NCI-H774 (cell line): ENCODE measurements at places on chromosomes 6 and 20.

- DNase-seq = no peak
Measured at GRCh38 chr6:163427498-163428254, 13.2 kb downstream of the QKI start.

GRCh38 chr20:24490598-24490997 is 21.2 kb downstream of the SYNDIG1 start:
- DNase-seq = no peak

DNA sequence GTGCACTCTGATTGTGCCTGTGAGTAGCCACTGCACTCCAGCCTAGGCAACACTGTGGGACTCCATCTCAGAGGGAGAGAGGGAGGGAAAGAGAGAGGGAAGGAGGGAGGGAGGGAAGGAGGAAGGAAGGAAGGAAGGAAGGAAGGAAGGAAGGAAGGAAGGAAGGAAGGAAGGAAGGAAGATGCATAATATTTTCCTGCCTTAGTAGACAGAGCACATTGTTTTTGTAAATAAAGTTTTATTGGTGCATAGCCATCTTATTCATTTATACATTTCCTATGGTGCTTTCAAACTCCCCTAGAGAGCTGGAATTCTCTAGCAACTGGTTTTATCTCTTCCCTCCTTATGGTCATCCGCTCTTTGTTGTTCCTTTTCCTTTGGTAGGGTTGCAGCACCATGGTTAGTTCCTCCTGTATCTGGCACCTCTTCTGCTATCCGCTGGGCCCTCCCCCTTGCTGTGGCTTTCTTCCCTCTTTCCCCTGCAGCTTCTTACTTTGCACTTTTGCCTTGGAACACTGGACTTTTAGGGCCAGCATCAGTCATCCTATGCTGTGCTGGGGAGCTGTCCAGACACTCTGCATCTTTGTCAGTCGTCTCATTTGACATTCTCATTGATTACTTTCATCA is 20.2 kb downstream of the GPR6 start:
- no peak for DNase-seq

- no peak for DNase-seq
Measured at GRCh38 chr6:106194949-106195921, 109.1 kb downstream of the PRDM1 start.

- DNase-seq = no peak
Measured at GRCh38 chr6:14271789-14272736, 154.5 kb downstream of the CD83 start.

DNA sequence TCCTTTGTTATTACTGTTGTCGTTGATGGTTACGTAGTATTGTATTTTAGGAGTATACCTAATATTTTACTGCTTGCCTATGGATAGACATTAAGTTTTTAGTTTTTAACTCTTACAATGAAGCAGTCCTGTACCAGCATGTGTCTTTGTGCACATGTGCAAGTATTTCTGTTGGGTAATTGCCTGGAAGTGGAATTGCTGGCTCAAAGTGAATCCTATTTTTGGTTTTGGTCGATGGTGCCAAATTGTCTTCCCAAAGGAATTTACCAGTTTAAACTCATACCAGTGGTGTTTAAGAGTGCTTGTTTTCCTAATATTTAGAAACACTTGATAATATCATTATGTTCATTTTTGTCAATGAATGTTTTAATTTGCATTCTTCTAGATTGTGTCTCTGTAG is 75.5 kb downstream of the ANKS1A start:
- no peak for DNase-seq

DNA sequence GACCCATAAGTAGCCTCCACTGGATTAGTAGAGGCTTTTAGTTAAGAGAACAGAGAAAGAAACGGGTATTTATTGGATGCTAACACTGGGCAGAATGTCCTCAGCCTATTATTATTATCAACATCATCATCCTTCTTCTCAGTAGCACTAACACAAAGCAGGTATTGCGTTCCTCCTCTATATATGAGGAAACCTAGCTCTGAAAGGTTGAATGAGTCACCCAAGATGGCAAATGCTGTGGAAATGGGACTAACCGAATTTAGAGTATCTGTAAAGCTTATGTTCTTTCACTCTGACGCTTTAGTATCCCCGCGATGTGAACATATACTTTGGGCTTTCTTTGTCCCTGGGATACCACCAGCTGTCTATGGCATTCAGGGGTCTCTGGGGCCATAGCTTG is 77.0 kb downstream of the ADTRP start:
- no peak for DNase-seq

- no peak for DNase-seq
Measured at GRCh38 chr6:14981960-14982359, 263.9 kb upstream of the JARID2 start.

DNA sequence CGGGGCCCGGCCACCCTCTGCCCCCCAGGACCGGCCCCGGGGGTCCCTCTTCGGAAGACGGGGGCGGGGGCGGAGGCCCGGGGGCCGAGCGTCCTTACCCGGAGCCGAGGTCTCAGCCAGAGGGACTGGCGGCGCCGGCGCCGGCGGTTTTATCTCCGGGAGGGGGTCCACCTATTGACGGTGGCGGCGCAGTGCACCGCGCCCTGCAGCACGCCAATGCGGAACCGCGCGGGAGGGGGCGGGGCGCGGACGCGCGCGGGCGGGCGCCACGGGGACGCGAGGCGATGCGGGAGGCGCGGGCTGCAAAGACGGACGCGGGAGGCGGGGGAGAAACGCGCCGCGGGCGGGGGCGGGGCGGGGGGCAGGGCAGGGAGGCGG is at the start of gene EEF1A2:
EEF1A2 (minus strand) TSS at position 124 of the 378 bp plus-strand sequence. CDS start 1,320 bp downstream, outside the sequence.
- DNase-seq = no peak

- DNase-seq = no peak
Measured at GRCh38 chr20:46367967-46368901, 38.2 kb downstream of the ELMO2 start.

DNA sequence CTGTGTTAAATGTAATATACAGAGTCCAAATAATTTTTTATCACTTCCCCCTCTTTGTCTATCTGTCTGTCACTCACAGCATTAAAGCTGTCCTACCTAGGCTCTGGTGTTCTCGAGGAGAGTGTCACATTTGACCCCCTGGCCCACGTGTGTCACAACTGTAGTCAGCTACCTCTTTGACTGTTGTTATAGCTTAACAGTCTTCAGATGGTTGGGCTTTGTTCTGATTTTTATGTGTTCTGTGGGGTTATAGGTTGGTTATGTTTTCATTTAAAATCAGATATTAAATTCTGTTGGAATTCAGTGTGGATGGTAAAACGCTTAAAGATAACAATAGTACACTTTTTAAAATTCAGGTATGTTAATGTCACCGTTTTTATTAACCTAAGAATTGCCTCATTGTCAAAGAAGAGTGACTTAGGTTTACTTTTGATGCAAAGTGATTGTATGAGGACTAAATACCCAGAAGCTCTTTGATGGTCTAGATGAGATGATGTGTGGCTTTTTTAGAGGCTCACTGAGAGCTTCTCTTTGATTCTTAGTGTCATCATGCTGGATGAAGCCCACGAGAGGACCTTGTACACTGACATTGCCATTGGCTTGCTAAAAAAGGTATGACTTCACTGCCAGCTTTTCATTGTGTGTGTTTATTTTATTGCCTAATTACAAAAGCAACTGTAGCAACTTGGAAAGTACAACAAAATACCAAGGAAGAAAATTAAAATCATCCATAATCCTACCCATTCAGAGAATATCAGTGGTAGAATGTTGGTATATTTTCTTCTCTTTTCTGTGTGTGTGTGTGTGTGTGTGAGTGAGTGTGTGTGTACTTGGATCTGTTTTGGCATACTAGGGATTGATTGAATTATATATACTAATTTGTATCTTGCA is 29.9 kb downstream of the DHX35 start:
- no peak for DNase-seq

- no peak for DNase-seq
Measured at GRCh38 chr6:43219814-43220213, 9.5 kb downstream of the DNPH1 start.

GRCh38 chr6:166084951-166085350 is 82.7 kb downstream of the TBXT start:
- DNase-seq = no peak

GRCh38 chr6:69768664-69769063 is 28.1 kb downstream of the LMBRD1 start:
- DNase-seq = no peak
